Urothelium cell line (cell line): ENCODE measurements at places on chromosomes 11 and 22.

DNA sequence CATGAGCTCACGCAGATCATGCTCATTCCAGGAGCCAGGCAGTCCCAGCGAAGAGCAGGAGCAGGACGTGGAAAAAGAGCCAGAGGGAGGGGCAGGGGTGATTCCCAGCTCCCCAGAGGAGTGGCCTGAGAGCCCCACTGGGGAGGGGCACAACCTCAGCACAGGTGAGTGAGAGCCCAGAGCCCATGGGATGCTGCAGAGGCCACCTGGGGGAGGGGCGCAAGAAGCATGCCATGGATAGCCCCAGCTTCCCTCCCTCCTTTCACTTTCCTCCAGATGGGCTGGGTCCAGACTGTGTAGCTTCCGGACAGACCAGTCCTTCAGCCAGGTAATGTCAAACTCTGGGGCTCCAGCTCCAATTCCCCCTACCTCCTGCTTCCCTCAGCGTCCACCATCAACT lies 6.2 kb downstream of the SMTNL1 start:
- DNase-seq: no peak

- DNase-seq: no peak
These were observed 65.1 kb upstream of the FGF3 start for GRCh38 chr11:69884286-69884685.

DNA sequence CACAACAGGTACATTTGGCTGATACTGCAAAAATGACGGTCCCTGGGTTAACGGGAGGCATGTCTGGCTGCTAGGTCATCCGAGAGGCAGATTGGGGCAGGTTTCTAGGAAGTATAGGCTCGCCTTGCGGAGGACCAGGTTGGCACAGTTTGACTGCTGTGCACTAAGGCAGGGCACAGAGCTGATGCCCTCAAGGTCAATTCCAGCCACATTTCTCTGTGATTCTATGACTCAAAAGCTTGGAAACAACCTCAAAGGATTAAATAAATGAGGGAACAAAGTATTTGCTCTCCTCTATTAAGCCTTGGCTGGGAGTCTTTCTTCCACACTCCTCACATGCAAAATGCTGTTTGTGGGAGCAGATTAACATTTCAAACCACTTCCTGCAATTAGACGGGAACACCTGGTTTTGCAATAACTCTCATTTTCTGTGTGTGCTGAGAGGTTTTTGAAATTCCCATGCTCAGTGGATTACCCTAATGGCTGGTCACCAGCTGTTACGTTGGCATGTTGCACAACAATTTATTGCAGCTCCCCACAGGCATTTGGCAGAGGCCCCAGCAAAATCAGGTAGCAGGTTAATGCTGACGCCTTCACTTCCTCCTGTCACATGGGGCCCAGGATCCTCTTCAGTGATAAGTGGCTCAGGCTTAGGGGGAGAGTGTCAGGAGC lies 61.0 kb upstream of the PLET1 start:
- DNase-seq: peak; percentile 85

DNA sequence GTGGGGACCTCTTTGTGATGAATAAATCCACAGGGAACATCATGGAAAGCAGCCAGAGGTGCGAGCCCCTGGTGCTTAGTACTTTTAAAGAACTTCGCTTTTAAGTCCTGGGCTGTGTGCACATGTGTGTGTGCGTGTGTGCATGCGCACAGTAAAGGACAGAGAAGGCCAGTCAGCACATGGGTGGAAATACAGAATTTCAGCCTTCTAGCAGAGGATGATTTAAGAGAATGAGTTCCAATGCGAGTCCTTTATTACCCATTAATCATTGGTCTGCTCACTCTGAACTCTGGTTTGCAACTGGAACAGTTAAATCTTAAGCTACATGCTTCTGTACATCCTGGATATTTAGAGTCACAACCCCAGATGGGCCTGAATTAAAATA lies 18.9 kb downstream of the TEAD1 start:
- DNase-seq: no peak

GRCh38 chr22:42356533-42356932 lies 75.7 kb downstream of the NFAM1 start:
- DNase-seq: no peak

GRCh38 chr22:39215426-39216142 lies 29.2 kb downstream of the PDGFB start:
- no peak for DNase-seq

DNA sequence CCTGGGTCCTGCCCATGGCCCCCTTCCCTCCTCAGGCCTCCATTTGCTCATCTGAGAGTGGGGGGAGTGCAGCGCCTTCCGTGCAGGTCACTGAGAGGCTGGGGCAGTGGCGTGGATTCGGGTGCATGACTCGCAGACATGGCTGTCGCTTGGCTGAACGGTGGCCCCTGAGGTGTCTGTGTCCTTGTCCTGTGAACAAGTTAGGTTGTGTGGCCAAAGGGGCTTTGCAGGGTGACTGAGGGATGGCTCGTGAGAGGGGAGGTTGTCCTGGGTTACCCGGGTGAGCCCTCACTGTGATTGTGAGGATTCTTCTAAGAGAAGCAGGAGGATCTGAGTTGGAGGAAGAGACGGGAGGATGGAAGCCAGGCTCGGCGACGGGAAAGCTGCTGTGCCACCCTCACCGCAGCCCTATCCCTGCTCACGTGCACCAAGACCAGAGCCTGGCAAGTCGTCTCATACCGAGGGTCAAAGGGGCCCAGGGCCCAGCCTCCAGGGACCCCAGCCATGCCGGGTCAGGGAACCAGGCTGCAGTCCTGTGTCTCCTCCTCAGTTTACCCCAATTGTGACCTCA lies 79.1 kb downstream of the KCNQ1 start:
- no peak for DNase-seq

- DNase-seq: no peak
These were observed 24.9 kb downstream of the POLA2 start for GRCh38 chr11:65286686-65287085.

DNA sequence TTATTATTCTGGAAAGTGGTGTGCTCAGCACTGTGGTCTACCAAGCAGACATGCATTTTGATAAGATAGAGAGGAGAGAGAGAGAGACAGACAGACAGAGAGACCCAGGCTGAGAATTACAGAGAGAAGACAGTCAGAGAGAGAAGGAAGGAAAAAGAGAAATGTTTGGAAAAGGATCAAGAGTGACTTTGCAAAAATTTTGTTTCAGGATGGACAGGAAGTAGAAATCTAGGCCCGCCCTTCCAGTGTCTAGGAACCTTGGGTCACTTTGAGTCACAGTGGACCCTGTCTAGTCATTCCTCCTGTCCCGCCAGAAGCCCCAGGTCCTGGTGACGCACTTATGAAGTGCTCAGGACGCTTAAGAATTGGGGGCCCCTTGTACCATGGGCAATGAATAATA lies 166.7 kb downstream of the ST3GAL4 start:
- DNase-seq: no peak

DNA sequence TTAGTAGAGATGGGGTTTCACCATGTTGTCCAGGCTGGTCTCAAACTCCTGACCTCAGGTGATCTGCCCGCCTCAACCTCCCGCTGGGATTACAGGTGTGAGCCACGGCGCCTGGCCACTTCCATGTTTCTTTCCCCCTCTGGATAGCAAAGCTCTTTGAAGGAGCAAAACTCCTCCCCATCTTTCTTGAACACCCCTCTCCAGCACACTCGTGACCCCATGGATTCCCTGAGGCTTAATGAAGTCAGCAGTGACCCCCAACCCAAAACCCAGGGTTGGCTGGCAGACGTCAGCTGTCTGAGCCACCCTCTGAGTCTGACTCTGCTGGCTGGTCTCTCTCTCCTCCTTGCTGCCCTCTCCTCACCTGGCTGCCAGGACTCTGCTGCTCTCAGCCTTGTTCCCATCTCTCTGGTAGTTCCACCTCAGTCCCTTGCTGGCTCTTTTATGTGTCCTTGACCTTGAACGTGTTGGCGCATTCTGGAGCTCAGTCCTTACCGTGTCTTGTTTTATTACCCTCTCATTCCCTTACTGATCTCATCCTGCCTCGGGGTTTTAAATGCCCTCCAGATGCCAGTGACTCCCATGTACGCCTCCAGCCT lies 44.5 kb downstream of the PARVG start:
- DNase-seq: no peak

GRCh38 chr11:110901441-110901840 lies 189.2 kb upstream of the ARHGAP20 start:
- no peak for DNase-seq

DNA sequence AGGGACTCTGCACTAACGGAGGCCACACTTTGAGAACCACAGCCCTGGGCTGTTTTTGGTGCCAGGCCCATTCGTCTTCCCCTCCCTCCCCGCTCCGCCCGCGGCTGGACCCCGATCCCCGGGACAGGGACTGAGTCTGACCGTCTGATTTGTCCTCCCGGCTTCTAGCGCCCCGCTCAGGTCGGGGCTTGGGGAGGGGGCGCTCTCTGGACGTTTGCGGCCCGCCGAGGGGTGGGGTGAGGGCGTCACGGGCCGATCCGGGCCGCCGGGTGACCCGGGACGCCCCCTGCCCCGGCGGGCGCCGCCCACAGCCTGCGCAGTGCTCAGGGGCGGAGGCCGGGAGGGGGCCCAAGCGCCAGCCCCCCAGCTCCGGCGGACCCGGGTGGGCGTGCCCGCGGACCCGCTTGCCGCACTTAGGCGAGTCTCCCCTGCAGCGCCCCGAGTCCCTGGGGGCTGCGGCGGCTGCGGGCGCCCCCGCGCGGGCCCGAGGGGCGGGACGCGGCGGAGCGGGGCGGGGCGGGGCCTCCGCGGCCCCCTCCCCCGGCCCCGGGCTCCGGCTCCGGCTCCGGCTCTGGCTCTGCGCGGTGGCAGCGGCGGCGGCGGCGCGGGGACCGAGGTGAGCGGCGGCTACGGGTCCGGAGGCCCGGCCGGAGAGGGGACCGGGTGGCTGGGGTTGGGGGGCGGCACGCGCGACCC lies 33.7 kb upstream of the PRR5 start:
- DNase-seq: peak; percentile 76

- no peak for DNase-seq
These were observed 35.6 kb upstream of the SYT7 start for GRCh38 chr11:61616434-61616833.

- DNase-seq: no peak
These were observed 45.3 kb upstream of the PPARA start for GRCh38 chr22:46104881-46105493.

- peak; percentile 6 for DNase-seq
These were observed at the start of gene MOV10L1 for GRCh38 chr22:50089682-50090411. Gene MOV10L1, plus strand, starts transcription at chr22:50090006. Its CDS starts 83 bp downstream, at chr22:50090089.

GRCh38 chr11:117620086-117620485 lies 176.9 kb downstream of the DSCAML1 start:
- no peak for DNase-seq

DNA sequence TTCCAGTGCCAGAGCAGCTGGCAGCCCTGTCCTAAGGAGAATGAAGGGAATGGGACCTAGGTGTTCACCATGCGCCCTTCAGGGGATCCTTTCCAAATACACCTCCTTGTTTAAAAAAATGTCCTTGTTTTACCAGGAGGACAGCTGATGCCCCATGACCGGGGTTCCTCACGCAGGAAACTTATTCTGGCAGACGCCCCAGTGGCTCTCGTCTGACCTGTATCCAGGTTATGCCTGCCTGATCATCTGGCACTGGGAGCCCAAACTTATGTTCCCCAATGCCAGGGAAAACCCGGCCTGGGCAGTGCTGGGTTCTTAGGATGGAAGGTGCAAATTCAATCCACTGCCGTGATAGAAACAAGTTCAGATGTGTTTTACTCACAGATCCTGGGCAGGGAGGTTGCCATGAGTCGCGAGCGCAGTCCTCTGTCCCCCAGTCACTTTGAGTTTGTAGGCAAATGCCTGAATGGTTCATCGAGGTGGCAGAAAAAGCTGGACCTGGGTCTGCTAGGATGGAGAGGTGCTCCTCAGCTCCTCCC lies 31.5 kb downstream of the MOV10L1 start:
- no peak for DNase-seq

DNA sequence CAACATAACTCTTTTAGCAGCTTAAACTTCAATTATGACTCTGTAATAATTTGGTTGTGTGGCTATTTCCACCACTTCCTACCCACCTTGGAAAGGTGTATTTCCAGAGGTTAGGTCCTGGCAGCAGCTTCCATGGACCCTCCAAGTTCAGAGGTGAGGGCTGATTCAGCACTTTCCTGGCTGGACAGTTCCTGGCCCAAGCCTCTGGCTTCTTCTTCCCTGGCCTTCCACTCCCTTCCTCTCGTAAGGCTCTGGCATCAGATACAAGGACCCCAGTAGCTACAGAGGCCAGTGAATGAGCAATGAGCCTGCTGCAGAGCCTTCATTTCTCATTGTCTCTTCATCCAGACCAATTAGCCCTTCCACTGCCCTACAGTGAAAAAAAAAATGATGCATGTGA lies 98.1 kb upstream of the KIRREL3 start:
- no peak for DNase-seq

GRCh38 chr22:25120093-25120561 lies 79.5 kb upstream of the CRYBB3 start:
- DNase-seq: peak; percentile 97

DNA sequence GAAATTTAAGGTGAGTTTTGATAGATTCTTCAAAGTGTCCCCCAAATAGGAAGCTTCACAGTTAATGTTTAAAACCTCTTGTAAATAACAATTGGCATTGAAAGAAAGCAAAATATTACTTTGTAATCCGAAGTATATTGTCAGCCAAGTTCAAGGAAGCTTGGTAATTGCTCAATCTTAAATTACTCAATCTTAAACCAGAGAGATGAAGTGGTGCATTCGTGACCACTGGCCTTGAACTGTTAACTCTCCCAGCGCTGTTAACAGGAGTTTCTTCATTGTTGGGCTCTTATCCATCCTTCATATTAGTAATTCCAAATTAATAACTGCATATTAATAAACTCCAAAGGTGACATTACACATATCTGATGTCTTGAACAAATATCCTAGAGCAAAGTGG lies 20.6 kb upstream of the FDX1 start:
- no peak for DNase-seq

DNA sequence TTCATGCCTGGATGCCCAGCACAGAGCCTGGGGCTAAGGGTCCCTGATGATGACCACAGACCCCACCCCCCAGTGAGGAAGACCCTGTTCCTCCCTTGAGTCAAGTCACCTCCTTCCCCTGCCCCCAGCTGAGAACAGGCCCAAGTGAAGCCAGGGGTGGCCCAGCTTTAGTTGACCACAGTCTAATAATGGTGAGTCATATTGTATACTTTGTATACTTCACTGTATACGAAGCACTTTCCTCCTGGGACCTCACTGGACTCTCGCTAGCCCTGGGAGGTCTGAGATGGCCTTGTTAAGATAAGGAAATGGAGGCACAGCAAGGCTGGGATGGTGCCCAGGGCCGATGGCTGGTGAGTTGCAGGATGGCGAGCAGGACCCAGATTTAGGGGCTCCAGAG lies 3.7 kb upstream of the FLRT1 start:
- no peak for DNase-seq

DNA sequence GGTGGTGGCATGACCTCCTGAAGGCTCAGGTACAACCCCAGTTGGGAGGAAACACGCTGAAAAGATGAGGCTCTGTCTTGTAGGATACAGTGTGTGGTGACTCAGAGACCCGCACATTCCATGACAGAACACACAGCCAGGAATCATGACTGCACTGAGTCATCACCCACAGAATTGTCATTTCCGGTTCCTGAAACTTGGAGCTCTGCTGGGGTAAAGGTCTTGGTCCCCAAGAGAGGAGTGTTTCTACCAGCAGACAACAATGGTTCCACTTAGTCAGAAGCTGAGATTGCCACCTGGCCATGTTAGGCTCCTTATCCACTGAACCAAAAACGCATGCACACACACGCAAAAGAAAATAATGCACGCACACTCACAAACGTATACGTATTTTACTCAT lies 31.5 kb upstream of the CYB5R3 start:
- DNase-seq: peak; percentile 92

- no peak for DNase-seq
These were observed 816.3 kb downstream of the BRD1 start for GRCh38 chr22:49011379-49011768.
